NCI-H226 (cell line): ENCODE measurements at places on chromosomes 4 and X.

DNA sequence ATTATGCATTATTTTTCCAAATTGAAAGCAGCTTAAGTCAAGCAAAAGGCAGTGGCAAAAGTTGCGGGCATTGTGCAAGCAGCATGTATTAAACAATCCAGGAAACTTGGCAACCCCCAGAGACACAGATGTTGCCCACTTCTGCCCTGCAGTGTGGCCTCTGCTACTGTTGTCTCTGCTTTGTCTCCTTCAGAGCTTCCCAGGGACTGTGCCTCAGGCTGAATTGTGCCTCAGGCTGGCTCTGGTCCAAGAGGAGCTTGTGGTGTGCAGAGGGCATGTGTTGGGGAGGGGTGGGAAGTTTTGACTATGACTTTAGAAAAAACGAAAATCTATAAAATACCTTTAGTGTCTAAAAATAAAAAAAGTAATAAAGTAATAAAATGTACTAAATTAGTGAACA, 201.4 kb downstream of the CCSER1 start:
- DNase-seq, result no peak

DNA sequence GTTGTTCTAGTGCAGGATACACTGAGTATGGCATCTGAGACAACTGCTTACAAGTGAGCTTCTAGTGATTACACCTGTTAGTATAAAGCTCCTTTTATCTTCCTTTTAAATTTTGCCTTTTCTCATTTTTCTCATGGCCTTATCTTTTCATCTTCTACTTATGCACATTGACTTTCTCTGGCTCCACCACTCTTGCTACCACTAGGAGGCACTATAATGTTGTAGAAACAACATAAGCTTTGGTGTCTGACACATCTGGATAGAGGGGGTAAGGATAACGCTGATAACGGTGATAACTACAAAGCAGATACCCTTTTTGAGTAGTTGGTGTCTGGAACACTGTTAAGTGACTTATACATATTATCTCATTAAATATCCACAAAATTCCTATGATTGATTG, 187.4 kb upstream of the TEX13C start:
- no peak for DNase-seq

- no peak for DNase-seq
These were observed 21.4 kb downstream of the MFAP3L start for GRCh38 chr4:170004651-170005295.

DNA sequence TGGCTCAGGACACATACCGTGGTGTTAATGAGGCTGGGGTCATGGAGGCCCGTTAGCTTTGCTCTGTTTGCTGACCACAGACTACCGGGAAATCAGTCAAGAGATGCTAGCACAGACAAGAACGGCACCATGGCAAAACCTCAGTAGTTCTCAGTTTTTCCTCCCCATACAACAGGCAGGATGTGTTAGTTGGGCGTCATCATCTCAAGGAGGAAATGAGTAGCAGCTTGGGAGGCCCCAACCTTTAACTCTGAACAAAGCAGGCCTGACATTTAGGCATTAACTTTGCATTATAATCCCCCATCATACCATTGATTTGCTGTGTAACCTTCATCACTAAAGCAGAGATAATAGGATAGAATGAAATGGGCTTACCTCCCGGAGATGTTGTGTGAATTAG, 714.2 kb downstream of the RPA4 start:
- DNase-seq, result no peak

GRCh38 chrX:109818976-109819375, 85.9 kb upstream of the ACSL4 start:
- no peak for DNase-seq

DNA sequence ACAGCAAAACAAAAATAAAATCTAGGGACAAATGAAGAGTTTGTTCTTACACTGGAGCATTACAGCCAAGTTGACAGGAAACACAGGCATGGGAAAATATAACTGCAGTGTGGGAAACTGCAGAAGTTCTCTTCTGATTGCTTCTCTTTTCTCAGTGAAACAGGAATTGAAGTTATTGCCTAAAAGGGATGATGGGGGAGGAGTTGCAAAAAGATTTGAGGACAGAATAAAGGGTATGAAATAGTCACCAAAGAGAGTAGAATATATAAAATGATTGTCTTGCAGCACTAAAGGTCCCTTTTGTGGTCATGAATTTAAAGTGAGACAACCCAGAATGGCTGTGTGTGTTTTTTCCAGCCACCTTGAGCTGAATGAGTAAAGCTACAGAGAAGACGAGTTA, 103.7 kb downstream of the JADE1 start:
- no peak for DNase-seq
